Bronchial epithelial cell (primary cell): ENCODE measurements at places on chromosomes 5 and 9.

- no peak for DNase-seq
Measured at GRCh38 chr5:91906027-91906426, 522.9 kb upstream of the ARRDC3 start.

DNA sequence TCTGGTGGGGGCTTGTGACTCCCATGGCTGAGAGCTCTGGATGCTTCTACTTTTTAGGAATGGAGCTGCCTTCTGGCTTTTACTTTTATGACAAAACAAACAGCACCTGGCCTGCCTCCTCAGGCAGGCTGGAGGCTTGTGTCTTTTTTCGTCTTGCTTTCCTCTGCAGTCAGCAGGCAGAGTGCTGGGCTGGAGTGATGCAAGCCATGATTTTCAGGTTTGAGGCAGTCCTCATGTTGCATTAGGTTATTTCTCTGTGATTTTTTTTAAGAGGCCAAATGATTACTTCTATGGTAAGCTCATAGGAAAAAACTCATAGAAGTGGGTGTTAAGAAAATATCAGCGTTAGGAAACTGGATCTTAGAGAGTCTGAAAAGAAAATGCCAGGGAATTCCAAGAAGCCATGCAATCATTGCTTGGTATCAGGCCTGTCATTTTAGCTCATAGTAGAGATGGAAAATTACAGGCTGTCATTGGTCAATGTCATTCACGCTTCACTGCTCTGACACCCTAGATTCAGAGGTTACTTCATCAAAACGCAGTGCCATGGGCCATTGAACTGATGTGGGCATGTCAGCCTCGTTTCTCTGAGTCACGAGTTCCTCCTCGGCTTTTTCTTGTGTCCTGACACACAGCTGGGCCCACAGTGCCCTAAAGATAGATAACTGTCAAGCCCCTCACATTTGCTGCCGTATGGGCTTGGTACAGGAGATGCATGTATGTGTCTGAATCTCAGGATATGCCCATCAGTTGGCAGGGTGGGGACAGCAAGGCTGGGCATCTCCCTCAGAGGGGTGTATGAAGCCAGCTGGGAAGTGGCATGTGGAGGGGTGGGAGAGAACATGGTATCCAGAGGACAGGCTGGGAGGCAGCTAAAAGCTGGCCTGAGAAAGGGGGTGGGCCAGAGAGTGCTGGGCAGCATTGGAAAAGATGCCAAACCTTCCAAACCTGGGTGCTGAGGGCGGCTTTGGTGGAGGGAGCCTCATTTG, 151.8 kb downstream of the HSPA4 start:
- no peak for DNase-seq

DNA sequence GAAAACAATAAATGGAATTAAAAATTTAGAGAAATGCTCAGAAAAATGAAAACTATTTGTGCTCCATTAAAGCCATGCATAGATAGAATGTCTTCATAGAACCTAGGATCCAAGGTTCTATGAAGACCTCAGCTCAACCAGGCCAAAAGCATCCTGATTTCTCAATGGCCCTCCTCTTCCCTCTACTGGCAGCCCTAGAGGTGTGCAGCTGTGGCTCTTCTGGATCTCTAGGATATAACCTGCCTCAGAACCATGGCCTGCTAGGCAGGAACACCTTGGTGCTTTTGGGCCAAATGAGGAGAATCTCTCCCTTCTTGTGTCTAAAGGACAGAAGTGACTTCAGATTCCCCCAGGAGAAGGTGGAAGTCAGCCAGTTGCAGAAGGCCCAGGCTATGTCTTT, 15.1 kb downstream of the IFNA1 start:
- DNase-seq = no peak

- no peak for DNase-seq
Measured at GRCh38 chr9:126376311-126377175, 49.9 kb downstream of the MVB12B start.
